Posterior cingulate gyrus (tissue), 11 donors: ENCODE measurements at places on chromosomes 13 and 19.

GRCh38 chr19:49637821-49638738 lies 1.9 kb downstream of the RRAS start:
- DNase-seq: no peak

- DNase-seq: no peak
Observed at GRCh38 chr19:51258165-51259160, 7.6 kb downstream of the SIGLECL1 start.

DNA sequence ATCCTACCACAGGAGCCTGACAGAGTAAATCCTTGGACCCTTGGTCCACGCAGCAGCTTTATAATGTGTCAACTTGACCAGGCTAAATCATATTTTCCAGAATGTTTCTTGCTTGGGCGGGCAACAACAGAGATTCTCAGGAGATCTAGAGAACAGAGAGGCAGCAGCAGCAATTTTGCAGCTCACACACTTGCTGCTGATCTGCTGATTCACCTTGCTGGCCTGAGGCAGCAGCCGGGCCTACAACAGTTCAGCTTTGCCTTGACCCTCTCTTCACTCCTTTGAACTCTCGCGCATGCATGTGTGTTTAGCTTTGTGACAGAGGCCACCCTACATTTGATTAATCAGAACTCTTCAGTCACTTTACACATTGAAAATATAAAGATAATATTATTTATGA lies 159.3 kb downstream of the UGGT2 start:
- no peak for DNase-seq

GRCh38 chr19:6498294-6499036 lies 3.6 kb downstream of the TUBB4A start:
- DNase-seq: no peak

DNA sequence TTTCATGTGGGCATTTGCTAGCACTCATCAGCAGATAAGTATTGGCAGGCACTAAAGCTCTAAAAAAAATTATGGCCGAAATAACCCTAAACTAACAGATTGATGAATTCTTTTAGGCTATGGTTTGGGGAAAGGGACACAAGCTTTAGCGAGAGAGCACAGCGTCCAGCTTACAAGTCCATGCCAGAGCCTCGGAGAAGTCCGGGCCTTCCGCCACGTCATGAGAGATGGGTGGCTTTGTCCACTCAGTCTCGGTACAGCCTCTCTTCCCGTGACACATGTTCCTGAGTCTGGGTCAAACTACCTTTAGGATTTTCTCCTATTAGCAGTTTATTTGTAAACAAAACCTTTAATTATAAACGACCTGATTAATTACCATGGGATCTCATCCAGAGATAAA lies 27.7 kb downstream of the TMTC4 start:
- no peak for DNase-seq

DNA sequence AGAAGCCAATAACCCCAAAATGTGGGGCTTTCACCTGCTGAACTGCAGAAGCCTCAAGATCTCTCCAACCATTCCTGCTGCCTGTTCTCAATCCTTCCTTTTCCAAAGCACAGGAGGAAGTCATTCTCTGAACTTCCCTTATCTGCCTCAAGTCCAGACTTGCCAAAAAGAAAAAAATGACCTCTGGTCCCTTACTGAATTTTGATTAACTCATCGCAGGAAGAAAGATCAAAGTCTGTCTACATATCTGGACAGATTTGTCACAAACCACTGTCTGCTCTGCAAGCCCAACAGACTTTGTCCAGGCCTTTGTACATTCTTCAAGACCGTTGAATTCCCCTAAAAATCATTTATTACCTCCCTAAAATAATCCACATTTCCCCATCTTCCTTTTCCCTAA lies 126.5 kb upstream of the NBEA start:
- no peak for DNase-seq

GRCh38 chr13:80924596-80924995 lies 583.7 kb upstream of the SPRY2 start:
- no peak for DNase-seq

DNA sequence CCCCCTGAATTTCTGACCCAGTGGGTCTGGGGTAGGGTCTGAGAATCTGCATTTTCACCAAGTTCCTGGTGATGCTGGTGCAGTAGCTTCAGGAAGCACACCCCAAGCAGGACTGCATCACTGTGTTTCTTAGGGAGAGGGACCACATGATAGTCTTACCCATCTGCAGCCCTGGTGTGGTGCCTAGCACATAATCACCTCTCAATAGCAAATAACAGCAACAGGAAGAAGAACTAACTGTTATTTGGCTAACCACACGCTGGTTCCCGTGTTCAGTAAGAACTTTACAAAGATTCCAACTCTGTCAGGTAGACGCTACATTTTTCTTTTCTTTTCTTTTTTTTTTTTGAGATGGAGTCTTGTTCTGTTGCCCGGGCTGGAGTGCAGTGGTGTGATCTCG lies 41.9 kb upstream of the SPATA13 start:
- no peak for DNase-seq

- no peak for DNase-seq
Observed at GRCh38 chr13:22193070-22193469, 522.2 kb downstream of the FGF9 start.

DNA sequence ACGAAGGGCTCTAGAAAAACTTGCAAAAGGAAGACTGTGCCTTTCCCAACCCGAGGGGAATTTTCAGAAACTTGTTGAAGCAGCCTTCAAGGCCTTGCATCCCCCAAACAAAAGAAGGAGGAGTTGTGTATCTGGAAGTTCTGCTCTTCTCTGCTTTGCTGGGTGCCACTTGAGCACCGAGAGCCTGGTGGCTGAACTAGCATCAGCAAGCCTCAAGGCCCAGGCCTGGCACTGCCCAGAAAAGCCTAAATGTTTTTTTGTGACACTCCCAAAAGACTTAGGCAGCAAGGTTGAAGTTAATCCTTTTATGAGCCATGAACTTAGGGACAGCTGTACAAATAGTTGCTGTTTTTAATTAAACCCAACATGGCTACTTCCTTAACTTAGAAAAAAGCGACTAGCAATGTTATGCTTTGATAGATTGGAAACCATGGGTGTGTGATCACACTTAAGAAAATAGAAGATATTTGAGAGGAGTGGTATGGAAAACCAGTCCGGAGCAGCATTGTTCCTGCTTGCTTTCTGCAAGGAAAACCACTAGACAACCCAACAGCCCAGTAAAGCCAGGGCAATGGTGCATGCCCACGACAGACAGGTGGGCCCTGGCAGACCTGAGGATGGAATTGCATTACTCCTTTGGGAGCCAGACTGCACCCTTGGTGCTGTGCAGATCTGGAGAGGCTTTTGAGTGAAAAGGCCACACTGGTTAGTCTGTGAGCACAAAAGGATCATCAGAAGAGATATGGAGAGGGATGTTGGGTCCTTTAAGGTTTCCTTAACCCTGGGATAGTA lies 788 bp upstream of the DLEU7 start:
- no peak for DNase-seq

GRCh38 chr19:12628040-12629022 lies 17.6 kb downstream of the ZNF791 start:
- DNase-seq: no peak

- DNase-seq: no peak
Observed at GRCh38 chr13:88248393-88248792, 577.2 kb downstream of the SLITRK5 start.

- no peak for DNase-seq
Observed at GRCh38 chr13:93867481-93867880, 612.0 kb downstream of the DCT start.

- no peak for DNase-seq
Observed at GRCh38 chr13:105894697-105895096, 640.8 kb downstream of the EFNB2 start.

DNA sequence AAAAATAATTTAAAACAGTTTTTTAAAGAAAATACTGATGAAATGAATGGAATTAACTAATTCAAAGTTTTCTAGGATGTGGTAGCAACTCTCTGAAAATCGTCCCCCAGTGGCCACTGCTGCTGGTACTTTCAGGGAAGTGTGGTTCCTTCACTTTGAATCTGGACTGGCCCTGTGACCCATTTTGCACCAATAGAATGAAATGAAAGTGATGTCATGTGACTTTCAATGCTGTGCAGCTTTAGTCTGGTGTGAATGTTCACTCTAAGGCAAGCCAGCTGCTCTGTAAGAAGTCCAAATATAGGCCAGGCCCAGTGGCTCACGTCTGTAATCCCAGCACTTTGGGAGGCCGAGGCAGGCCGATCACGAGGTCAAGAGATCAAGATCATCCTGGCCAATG lies 26.4 kb upstream of the HNRNPA1L2 start:
- DNase-seq: no peak

- DNase-seq: no peak
Observed at GRCh38 chr19:33408116-33408515, 34.6 kb downstream of the CEBPG start.

DNA sequence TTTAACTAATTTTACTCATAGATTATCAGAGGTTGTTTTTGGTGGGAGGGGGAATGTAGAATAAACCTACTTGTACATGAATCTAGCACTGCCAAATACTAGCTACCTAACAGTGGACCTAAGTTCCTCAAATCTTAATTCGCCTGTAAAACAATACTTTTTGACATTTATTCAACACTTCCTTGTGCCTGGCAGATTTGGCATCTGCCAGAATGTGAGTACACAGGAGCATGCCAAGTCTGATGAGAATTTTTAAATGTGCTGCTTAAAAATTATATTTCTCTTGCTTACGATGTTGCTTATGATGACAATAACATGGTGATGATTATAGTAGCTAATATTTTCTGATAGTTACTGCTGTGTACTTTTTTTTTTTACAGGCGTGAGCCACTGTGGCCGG lies 240.2 kb upstream of the STARD13 start:
- DNase-seq: no peak

DNA sequence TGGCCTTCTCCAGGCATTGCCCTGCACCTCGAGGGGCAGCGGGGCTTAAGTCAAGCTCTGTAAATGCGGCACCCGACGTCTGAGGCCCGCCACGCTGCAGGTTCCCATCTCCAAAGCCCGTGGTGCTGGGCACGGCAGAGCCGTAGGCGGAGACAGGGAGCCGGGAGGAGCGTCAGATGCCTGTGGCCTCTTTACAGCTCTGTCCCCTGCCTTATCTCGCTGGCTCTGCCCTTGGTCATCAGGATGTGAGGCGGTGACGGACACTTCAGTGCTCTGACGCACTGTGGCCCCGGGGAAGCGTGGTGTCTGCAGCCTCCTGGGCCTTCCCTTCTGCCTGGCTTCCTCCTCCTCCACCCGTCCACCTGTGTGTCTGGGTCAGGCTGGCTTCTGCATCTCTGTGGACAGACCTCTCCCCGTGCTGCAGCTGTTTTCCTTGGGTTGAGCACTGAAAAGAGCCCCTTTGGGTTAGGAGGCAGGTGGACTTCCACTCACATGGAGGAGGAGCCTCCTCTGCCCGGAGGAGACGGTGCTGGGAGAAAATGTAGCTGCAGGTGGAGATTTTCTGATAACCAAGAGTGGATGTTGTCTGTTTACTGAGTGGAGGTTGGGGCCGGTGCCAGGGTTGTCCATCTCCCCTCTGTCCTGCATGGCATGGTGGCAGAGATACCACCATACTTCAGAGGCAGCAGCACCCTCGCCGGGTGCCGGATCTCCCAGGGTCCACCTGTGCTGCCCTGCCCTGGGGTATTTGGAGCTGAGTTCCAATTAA lies 14.6 kb downstream of the MCF2L start:
- DNase-seq: no peak

GRCh38 chr19:478236-478903 lies 17.5 kb upstream of the SHC2 start:
- DNase-seq: no peak

DNA sequence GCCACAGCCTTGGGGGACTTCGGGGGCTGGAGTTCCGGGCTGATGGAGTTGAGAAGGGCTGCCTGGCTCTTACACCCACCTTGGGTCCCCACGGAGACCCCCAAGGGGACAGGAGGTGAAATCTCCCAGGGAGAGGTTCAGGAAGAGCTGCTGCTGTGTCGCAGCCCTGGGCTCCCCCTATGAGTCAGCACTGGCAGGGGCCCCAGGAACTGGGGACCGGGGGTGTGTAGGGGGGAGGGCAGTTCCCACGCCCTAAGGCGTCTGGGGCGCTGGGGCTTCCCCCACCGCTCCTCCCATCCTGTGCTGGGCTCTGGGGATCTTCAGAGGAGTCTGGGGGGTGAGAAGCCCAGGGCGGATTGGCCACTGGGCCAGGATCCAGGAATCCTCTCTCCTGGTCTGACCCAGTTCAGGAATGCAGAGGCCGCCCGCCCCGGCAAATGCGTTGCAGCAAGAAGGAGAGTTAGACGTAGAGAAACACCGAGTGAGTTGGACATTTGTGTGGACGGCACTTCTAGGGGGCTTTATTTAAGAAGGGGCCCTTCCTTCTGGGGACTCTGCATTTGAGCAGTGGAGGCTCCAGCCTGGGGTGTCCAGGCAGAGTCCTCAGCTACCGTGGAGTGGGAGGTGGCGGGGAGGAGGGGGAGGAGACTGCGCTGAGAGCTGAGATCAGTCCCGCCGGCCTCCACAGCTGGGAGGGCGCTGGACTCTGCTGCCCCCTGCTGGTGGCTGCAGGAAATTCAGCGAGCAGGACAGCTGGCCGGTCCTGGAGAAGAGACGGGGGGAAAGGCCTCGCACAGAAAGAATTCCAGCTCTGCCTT lies 15.0 kb upstream of the NANOS3 start:
- peak; percentile 94 for DNase-seq

DNA sequence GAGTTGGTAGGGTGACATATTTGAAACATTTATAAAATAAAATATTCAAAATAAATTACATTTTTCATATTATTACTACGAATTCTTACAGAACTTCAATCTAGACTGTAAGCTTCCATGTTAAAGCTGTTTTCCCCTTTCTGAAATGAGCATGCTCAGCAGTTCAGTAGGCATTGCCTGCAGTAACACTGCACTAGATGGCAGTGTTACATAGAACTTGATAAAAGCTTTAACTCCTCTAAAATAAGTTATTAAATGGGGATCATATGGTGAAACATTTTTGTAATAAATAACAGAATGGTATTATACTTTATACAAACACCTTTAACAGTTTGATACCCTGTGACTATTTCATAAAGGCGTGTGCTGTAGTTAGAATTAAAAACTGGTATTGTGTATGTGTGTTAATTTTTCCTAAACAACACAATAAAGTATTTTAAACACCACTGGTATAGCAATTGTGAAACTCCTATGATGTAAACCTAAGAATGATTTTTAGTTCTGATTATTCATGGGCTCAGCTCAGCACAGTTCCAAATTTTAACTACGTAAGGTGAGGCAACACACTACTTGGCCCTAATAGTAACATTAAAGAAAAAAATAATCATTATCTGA lies 11.6 kb upstream of the GPR18 start:
- no peak for DNase-seq

- no peak for DNase-seq
Observed at GRCh38 chr19:33755099-33756035, 41.3 kb upstream of the KCTD15 start.

DNA sequence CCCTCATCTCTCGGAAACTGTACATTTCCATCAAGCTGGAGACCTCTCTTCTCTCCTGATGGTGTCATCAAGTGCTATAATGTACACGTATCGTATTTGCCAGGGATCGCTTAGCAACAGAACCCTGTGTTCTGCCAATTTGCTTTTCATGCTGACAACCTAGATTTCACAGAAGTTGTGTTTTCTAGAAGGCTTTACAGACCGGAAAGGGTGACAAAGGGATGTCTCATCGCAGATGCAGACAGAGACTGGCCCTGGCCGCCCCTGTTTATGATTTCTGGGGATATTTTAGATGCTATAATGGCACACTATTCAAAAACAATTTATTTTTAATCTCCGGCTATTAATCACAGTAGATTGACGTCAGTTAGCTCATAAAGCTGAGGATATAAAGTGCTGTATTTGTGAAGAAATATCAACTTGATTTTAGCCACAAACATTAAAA lies 291.4 kb downstream of the IRS2 start:
- DNase-seq: no peak

- DNase-seq: no peak
Observed at GRCh38 chr13:53269634-53270033, 241.0 kb downstream of the OLFM4 start.
